ENCODE measurements at places on chromosomes 1 and 21. TPM values are rescaled to one million over a fixed set of nuclear protein-coding genes. Genes with fewer than 3 reads are reported as not detected.

- DNase-seq: no peak
- H3K4me3 ChIP-seq: no peak overlapping the region
- peaks cover 13% of the 10 kb centered on the region for H3K4me1 ChIP-seq
- H3K27me3 ChIP-seq: peaks cover 12% of the 10 kb centered on the region
- no peaks in the 10 kb centered on the region for H3K36me3 ChIP-seq
Measured at GRCh38 chr1:87129606-87130005, 199.1 kb upstream of the LMO4 start.

DNA sequence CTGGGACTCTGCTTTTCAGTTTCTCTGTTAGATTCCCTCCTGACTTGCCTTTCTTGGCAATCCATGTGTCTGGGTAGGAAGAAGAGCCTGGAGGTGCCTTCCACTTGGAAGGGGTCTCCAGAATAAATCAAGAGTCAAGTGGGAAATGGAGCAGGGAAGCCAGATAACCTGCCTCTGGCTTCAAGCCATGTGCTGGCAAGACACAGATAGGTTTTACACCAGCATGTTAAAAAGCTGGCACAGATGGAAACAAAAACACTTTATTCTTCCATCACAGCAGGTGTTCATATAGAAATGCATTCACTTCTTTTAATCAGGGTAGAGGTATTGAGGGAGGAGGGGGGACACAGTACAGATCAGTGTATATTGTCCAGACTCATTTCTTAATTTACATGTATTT lies 356.9 kb upstream of the RUNX1 start:
- H3K36me3 ChIP-seq: no peaks in the 10 kb centered on the region
- no peak overlapping the region for H3K27ac ChIP-seq
- no peak for DNase-seq
- peaks cover 7% of the 10 kb centered on the region for H3K27me3 ChIP-seq
- H3K4me3 ChIP-seq: no peak overlapping the region
- H3K4me1 ChIP-seq: no peaks in the 10 kb centered on the region

DNA sequence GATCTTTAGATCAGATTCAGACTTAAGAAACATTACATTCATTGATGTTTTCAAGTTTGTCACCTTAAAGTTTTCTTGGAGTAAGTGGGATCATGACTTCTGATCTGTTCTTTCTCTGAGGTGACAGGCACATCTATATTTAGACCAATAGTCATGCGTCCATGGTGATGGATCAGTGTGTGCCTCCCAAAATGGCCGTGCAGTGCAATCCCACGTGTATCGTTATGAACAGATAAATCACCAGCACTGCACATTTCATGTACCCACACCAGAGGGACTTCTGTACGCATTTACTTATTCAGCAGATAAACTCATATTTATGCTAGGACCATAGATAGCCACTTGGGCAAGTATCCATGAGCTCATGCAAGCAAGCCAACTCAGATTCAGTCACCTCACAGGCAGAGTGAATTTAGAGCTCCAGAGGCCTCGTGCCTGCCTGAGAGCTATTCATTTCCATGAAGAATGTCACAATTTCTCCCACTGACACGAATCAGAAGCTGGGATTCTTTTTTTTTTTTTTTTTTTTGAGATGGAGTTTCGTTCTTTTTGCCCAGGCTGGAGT lies 13.9 kb upstream of the WDR26 start:
- no peak for DNase-seq
- peaks cover 11% of the 10 kb centered on the region for H3K4me1 ChIP-seq
- no peaks in the 10 kb centered on the region for H3K27me3 ChIP-seq
- peaks cover 3% of the 10 kb centered on the region for H3K36me3 ChIP-seq
- H3K27ac ChIP-seq: no peak overlapping the region

DNA sequence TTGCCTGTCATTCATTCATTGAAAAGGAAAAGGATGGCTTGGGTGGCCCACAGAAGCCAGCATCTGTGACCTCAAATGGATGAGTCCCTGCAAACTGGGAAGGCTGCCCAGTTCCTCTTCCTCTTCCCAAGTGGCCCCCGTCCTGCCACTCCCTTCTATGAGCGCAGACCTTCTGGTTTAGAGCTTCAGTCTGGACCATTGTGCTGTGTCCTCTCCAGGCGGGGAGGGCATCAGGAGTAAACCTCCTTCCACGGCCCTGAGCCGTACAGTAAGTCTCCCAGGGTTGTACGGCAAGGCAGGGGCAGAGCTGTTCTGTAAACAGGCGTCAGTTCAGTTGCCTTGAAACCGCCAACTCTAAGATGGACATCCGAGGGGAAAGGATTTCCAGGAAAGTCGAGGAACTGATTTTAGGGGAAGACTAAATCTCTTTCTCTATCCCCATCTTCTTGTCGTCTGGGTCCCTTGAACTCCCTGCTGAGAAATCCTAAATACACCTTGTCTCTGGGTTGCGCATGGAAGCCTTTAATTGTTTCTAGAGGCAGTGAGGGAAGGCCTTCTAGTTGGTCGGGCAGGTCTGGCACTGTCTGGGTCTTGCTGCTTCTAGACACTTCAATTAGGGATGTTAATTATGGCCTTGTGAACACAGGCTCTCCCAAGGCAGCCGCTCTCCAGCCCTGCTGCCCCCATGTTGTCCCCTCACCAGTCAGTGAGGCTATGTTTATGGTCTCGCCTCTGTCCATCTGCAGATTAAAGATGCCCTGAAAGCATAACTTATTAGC lies 22.1 kb downstream of the SOX13 start:
- no peak overlapping the region for H3K4me3 ChIP-seq
- no peak for DNase-seq
- H3K4me1 ChIP-seq: no peaks in the 10 kb centered on the region
- H3K27ac ChIP-seq: no peak overlapping the region
- no peaks in the 10 kb centered on the region for H3K36me3 ChIP-seq
- H3K27me3 ChIP-seq: peaks cover 7% of the 10 kb centered on the region

DNA sequence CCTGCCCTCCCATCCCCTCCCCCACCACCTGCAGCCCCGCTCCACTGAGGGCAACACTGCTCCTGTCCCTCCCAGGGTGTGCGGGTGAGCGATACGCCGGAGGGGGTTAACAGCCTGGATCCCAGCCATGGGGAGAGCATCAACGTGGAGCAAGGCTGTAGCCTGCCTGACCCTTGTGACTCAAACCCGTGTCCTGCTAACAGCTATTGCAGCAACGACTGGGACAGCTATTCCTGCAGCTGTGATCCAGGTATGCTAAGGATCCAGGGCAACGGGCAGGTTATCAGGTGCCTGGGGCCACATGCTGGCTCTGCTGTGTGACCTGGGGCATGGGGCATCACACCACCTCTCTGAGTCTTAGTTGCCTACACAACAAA lies 15.0 kb downstream of the CELSR2 start:
- H3K27me3 ChIP-seq: no peaks in the 10 kb centered on the region
- no peaks in the 10 kb centered on the region for H3K36me3 ChIP-seq

GRCh38 chr1:96865731-96866685 lies 144.4 kb downstream of the PTBP2 start:
- H3K27me3 ChIP-seq: peaks cover 2% of the 10 kb centered on the region
- no peak overlapping the region for H3K27ac ChIP-seq
- H3K4me1 ChIP-seq: no peaks in the 10 kb centered on the region
- no peaks in the 10 kb centered on the region for H3K36me3 ChIP-seq
- no peak for DNase-seq

- no peak overlapping the region for H3K4me3 ChIP-seq
- no peaks in the 10 kb centered on the region for H3K36me3 ChIP-seq
- DNase-seq: no peak
- no peaks in the 10 kb centered on the region for H3K4me1 ChIP-seq
- H3K27me3 ChIP-seq: peaks cover 2% of the 10 kb centered on the region
Measured at GRCh38 chr1:34400675-34401074, 224.0 kb downstream of the C1orf94 start.

DNA sequence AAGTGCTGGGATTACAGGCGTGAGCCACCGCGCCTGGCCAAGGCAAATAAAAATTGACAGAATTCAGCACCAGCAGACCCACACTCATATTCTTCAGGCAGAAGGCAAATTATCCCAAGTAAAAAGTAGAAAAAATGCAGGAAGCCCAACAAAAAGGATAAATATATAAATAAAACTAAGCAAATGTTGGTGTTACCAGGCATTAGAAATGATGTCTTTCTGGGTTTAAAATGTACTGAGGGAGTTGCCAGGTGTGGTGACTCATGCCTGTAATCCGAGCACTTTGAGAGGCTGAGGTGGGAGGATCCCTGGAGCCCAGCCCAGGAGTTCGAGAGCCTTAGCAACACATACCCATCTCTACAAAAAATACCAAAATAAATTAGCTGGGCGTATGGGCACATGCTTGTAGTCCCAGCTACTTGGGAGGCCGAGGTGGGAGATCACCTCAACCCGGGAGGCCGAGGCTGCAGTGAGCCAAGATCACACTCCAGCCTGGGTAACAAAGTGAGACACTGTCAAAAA lies 6.3 kb downstream of the INTS11 start:
- peaks cover 32% of the 10 kb centered on the region for H3K36me3 ChIP-seq
- H3K27me3 ChIP-seq: no peaks in the 10 kb centered on the region
- peaks cover 18% of the 10 kb centered on the region for H3K4me1 ChIP-seq
- H3K27ac ChIP-seq: no peak overlapping the region
- DNase-seq: no peak

DNA sequence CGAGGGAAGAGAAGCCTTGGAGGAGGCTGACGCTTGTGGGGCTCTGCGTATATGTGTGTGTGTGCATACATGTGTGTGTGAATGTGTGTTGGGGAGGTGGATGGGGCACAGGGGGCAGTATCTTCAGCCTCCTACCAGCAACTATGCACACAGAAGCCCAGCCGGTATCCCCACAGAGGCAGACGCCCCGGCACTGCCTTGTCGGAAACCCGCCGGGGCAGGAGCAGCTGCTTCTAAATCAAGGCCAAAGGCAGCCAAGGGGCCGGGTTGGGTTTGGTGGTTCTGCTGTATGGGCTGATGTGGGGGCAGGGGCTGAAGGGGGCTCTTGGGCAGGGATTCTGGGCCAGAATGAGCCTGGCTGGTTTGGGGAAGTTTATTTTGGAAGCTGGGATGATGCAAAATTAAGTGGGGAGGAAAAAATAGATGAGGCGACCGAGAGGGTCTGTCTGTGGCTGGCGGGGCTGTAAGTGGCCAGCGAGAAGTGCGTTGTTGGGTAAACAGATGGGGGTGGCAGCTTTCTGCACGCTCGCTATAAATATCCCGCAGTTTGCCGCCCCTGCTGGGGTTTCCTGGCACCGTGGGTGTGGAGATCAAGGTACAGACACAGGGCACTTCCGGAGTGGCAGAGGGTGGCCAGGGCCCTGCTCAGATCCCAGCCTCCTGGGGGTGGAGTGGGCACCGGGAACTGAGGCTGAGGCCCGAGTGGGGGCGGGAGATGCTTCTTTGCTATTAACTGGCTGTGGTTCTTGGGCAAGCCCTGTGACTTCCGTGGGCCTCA lies 11.0 kb upstream of the WNT4 start:
- H3K27ac ChIP-seq: no peak overlapping the region
- H3K4me1 ChIP-seq: no peaks in the 10 kb centered on the region
- H3K27me3 ChIP-seq: peaks cover 21% of the 10 kb centered on the region
- no peak overlapping the region for H3K4me3 ChIP-seq

- no peaks in the 10 kb centered on the region for H3K36me3 ChIP-seq
- H3K27me3 ChIP-seq: no peaks in the 10 kb centered on the region
- no peak overlapping the region for H3K27ac ChIP-seq
- no peaks in the 10 kb centered on the region for H3K4me1 ChIP-seq
- no peak overlapping the region for H3K4me3 ChIP-seq
Measured at GRCh38 chr1:177984136-177984525, 14.3 kb upstream of the SEC16B start.

DNA sequence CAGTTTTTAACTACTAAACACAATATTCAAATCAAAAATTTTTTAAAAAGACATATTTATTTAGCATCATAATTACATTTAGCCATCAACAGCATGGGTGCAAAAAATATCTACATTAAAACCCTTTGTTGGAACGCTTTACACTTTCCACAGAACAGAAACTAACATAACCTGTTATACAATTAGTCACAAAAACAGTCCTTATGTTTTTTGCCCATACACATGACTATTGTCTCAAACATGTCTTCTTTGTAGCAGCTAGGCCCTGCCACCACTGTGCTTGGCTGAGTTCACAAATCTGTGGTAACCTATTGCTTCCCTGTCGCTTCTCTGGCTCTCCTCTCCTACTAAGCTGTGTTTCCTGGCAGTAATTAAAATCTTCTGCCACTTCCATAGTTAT lies 1350.0 kb upstream of the ADGRL2 start:
- no peaks in the 10 kb centered on the region for H3K4me1 ChIP-seq
- no peaks in the 10 kb centered on the region for H3K27me3 ChIP-seq
- no peaks in the 10 kb centered on the region for H3K36me3 ChIP-seq
- no peak overlapping the region for H3K4me3 ChIP-seq

DNA sequence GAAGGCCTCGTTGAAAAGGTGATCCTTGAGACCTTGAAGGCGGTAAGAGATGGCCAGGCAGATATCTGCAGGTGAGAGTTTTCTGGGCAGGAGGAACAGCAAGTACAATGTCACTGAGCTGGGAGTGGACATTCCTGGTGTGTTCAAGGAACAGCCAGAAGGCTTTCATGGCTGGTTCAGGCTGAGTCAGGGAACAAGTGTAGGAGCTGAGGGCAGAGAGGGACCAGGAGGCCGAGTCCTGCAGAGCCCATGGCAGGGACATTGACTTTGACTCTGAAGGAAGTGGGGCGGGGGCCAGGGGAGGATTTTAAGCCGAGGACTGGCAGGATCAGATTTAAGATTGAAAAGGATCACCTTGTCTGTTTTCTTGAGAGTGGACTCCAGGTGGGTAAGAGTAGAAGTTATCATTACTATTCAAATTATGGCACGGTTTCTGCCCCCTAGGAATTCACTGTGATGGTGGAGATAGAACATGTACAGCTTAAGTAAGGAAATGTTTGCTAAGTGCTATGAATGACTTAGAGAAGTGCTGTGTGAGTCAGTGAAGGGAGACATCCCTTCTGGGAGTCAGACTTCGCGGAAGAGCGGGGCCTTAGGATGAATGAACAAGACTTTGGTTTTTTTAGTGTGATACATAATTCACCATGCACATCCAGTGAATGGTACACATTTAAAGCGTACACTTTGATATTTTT lies 202.3 kb downstream of the KIF26B start:
- no peak for DNase-seq
- no peak overlapping the region for H3K27ac ChIP-seq
- H3K4me3 ChIP-seq: no peak overlapping the region
- no peaks in the 10 kb centered on the region for H3K36me3 ChIP-seq

- peaks cover 44% of the 10 kb centered on the region for H3K36me3 ChIP-seq
- H3K27me3 ChIP-seq: no peaks in the 10 kb centered on the region
- H3K4me3 ChIP-seq: no peak overlapping the region
- H3K27ac ChIP-seq: no peak overlapping the region
Measured at GRCh38 chr21:39263372-39263771, 50.1 kb downstream of the BRWD1 start.

AKIRIN1 gene
- 53.8 TPM for total RNA-seq

PLA2G2C gene
- total RNA-seq: not detected

FCRL4 gene
- not detected for total RNA-seq

PTGER3 gene
- total RNA-seq: 2.8 TPM

IPO13 gene
- 23.7 TPM for total RNA-seq

LAMC2 gene
- not detected for total RNA-seq

ARTN gene
- total RNA-seq: 0.23 TPM

All from activated CD8-positive, alpha-beta T cell treated with anti-CD3 and anti-CD28 coated beads, Interleukin-2, amount 10 ng/mL, durations not matched to agents 7 days and 5 days (primary cell).